ENCODE measurements at places on chromosomes 4 and X.

DNA sequence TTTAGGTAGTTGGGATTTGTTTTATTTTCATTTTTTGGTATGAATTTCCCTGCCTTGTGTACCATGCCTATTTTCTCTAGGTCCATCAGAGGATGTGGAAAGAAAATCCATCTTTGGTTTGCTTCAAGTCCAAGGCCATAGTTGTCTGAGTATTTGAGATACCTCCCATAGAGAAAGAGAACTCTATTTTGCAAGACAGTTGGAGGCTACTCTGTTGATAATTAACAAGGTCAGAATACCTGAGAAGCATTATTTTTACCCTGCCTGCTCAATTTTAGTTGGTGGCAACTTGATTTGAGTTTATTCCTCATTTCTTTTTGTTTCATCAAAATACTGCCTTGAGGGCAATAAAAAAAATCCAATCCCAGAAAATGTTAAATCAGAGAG is 30.8 kb downstream of the BMP3 start:
- no peak for DNase-seq

DNA sequence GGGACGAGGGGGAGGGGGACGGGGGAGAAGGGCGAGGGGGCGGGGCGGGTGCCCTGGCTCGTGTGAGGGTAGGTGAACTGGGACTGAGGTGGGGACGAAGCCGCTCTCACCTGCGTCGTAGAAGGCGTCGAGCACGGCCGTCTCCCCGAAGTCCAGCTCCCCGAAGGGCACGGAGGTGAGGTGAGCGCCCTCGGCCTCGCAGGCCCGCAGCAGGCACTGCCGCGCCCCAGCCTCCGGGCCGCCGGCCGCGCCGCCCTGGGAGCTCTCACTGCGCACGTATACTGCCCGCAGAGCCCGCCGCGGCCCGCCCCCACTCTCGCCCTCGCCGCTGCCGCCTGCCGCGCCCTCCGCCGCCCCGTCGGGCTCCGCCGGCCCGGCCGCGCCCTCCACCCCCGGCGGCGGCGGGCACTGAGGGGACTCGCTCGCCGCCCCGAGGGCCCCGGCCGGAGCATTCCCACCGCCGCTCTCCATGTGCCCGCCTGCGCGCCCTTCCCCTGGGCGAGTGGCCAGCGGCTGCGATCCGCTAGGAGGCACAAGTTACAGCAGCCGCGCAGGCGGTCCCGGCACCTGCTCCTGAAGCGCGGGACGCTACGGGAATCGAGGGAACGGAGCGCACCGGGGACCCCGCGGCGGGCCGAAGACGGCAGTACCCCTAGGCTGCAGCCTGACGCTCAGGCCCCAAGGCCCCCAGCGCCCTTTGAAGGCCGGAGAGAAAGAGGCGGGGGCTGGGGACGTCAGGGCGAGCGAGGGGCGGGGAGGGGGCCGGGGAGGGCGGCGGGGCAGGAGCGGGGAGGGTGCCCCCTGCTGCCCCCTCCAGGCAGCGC is at the start of gene MAP3K15:
TSS of gene MAP3K15 (minus strand) at position 718 of the 824 bp plus-strand sequence. CDS start at position 471, 247 bp downstream.
- no peak for DNase-seq

DNA sequence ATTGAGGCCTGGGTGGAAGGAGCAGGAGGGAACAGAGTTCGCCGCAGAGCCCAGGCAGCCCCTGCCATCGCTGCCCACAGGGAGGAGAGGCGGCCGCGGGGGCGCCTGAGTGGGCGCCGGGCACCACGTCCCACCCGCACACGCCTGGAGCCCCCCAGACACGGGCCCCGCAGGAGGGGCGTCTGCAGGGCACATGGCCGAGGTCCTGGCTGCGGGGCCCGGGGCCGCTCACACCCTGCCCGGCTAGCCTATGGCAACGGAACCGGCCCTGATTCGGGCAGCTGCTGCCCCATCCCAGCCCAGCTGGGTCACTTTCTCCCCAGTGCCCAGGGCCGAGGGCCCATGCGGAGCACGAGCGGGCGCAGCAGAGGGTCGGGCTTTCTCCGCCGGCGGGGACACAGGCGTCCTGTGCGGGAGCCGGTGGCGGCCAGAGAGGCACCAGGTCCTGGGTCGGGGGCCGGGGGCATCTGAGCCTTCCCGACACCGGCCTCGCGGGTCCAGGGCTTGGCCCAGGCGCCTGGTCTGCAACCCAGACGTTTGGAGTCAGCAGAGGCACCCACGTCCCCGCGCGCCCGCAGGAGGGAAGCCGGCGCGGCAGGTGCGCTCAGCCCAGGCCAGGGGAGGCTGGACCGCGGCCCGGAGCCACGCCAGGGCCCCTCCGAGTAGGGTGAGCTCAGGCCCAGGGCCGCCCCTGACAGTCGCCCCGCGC is 91.2 kb downstream of the FAM53A start:
- no peak for DNase-seq

GRCh38 chr4:124933521-124933920 is 221.0 kb upstream of the ANKRD50 start:
- no peak for DNase-seq

DNA sequence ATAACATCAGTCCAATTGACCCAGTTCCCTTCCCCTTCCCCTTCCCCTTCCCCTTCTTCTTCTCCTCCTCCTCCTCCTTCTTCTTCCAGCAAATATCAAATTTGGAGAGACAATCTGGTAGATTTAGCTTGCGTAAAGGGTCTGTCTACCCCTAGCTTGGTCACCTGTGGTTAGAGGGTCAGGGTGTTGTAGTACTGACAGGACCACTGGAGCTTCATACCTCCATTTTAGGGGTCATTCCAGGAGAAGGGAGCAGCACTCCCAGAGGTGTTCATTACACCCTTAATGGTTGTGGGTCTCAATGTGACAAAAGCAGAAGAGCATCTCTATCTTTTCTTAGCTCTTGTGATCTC is 3.7 kb upstream of the FGB start:
- DNase-seq, result no peak

DNA sequence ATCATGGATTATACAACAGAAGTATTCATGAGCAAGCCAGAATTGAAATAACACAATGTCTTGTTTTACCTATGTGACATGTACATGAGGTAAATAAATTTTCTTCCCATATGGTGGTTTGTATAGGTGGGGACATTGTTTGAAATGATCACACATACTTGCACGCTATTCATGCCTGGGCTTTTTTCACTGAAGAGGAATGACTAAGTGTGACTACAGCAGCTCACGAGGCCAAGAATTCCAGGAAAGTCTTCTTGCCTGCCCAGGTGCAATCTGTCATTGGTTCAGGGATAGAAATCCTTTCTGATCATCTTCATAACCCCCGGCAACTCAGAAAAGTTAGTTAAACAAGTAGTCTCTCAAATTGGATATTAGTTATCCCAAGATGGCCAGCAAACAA is 36.3 kb upstream of the AREG start:
- DNase-seq, result no peak

DNA sequence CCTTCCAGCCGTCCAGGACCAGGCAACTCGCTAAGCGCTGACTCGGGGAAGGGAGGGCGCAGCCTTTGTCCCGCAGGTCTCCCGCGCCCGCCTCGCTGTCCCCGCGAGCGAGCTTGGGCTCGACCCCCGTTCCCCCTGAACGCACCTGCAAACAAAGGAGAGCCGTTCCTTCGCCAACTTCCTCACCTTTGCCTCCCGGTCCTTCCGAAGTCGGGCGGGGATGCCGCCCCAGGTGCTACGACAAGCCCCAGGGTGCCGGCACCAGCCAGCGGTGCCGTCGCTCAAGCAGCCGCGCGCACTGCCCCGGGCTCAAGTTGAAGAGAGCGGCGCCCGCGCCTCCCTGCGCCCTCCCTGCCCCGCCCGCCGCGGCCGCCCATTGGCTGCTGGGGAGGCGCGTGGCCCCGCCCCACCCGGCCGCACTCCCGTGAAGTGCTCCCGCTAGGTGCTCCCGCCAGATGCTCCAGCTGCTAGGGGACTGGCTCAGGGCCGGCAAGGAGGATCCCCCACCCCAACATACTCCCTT is 107.1 kb downstream of the NSUN7 start:
- no peak for DNase-seq

DNA sequence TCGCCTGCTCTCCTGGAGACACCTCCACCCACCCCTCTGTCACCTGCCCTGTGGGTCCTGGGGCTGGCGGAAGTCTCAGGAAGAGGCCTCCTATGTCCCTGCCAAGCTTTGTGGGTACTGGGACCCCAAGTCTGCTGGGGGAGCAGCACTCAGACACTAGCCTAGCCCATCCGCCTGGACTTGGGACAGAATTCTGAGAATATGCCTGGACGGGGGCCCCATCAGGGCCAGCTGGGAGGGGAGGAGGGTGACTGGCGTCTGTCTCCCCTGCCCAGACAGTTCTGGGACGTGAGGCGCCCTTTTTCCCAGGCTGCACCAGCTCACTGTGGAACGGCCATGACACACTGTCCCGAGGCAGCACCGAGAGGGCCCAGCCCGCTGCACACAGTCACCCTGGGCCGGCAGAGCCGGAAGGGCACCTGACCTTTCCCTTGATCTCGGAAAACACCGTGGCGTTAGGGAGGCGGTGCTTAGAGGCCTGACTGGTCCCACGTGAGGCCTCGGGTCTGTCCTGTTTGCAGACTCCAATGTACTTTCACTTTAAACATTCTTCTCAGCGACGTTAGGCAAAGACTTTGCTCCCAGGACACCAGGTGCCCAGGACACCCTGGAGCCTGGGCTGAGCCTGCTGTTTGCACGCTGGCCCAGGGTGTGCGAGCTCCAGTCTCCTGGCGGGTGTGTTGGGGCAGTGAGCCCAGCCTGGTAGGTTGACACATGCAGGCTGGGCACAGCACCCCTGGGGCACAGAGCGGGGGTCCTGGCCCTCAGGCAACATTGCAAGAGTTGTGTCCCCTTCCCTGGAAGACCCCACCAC is 700 bp downstream of the SLC26A1 start:
- no peak for DNase-seq

- no peak for DNase-seq
These were observed 745.4 kb downstream of the TECRL start for GRCh38 chr4:63663870-63664269.

DNA sequence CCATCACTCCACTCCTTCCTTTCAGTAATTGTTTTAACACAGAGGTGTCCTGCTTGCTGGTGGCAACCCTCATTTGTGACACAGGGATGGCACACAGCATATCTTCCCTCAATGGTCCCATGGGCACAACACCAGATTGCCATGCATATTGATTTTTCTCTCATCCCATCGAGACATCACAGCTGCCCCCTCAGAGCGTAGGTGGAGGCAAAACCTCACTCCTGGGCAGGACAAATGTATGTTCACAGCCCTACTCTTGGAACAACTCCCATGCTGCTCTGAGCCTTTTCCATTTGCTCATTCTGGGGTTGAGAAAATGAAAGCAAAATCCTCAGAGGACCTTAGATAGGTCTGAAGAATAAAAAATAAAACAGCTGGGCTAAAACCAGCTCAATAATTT is 172.2 kb downstream of the GABRB1 start:
- DNase-seq, result no peak

GRCh38 chr4:77931452-77932135 is 69.0 kb downstream of the MRPL1 start:
- no peak for DNase-seq

DNA sequence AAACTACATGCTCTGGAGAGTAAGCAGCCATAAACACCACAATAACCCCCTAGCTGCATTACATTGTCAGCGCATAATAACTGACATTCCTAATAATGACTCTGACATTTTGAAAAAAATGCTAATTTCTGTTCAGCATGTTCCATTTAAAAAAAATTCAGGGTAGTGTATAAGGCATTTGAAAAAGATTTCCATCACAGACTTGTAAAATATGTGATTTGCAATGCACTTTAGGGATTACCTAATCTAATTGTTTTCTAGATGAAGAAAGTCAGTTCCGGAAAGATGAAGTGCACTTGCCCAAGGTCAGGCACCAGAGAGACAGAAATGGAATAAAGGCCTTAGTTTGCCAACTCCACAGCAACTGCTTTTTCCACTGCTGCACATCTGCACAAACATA is 55.3 kb downstream of the FANCB start:
- no peak for DNase-seq

DNA sequence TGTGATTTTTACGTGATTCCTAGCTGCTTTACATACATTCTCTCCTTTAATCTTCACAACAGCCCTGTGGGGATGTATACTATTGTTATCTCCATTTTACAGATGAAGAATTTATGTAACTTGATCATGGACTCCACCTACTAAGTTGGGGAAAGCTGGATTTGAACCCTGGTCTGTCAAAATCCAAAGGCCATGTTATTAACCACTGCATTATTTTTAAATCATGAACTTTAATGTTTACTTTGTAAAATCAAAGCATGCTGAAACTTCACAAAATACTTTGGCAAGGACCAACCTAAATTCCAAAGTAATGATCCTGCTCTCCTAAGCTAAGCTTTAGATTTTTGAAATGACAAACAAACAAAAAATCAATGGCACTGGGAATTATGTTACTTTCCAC is 26.1 kb downstream of the FAM47E start:
- DNase-seq, result no peak

GRCh38 chrX:54992911-54993622 is 921 bp downstream of the PFKFB1 start:
- no peak for DNase-seq

DNA sequence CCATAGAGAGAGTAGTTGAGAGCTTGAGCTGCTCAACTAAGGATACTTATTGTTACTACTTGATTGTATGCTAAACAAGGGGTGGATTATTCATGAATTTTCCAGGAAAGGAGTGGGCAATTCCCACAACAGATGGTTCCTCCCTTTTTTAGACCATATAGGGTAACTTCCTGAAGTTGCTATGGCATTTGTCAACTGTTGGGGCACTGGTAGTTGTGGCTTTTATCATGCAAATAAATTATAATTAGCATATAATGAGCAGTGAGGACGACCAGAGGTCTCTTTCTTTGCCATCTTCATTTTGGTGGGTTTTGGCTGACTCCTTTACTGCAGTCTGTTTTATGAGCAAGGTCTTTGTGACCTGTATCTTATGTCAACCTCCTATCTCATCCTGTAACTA is 1403.5 kb upstream of the PABPC4L start:
- no peak for DNase-seq

GRCh38 chr4:188002751-188003150 is 7.2 kb downstream of the ZFP42 start:
- DNase-seq, result no peak

DNA sequence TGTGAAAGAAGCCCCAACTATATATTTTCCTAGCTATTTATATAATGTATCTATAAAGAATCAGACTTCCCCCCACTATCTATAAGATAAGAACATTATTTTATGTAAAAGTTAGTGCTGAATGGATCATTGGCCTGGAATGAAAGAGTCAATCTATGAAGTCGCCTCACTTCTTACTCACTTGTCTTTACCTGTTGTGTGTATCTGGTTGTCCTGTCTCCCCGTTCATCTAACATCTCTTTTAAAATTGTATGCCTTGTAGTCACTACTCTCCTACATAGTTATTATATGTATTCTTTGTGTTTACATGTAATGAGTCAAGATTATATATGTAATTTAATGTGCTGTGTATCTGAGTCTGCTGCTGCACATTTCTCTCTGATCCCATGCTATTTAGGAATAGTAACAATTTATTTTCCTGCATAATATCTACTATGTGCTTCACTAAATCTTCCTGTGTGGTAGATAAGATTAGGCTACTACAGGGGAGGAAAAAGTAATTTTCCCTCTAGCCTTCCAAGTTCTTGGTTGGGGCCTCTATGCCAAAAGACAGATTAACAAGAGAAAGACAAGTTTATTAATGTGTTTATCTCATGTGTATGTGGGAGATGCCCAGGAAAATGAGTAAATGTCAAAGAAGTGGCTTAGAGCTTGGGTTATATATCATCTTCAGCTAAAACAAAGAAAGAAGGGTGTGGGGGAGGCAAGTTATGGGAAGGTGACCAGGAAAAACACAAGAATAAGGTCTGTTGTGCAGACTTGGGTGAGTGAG is 77.6 kb upstream of the FRMPD4 start:
- DNase-seq, result no peak

- DNase-seq, result no peak
These were observed 97.7 kb downstream of the GATB start for GRCh38 chr4:151663109-151663508.
